Camera-type eye (tissue), 1 donor: ENCODE measurements at places on chromosomes 5 and 9. TPM values are rescaled to one million over a fixed set of nuclear protein-coding genes. Genes with fewer than 3 reads are reported as not detected.

JAKMIP2 gene
- 18.3 TPM for total RNA-seq

ARAP3 gene
- total RNA-seq = 8.0 TPM

IFNK gene
- not detected for total RNA-seq

GNE gene
- total RNA-seq = 46.5 TPM

LRRC19 gene
- not detected for total RNA-seq

YTHDC2 gene
- total RNA-seq = 65.1 TPM

FAM153A gene
- 1.9 TPM for total RNA-seq

DPM2 gene
- total RNA-seq = 13.2 TPM

CCDC171 gene
- total RNA-seq = 25.2 TPM

C7 gene
- 7.5 TPM for total RNA-seq

SLC6A7 gene
- total RNA-seq = 0.11 TPM

CARTPT gene
- total RNA-seq = not detected

PCDHB8 gene
- 3.4 TPM for total RNA-seq

KIF12 gene
- 0.93 TPM for total RNA-seq

RHOBTB3 gene
- 176 TPM for total RNA-seq

MYO10 gene
- 103 TPM for total RNA-seq

MRPL36 gene
- 24.2 TPM for total RNA-seq

ABLIM3 gene
- total RNA-seq = 13.1 TPM

GPR150 gene
- not detected for total RNA-seq

PCDHA9 gene
- 4.6 TPM for total RNA-seq

MYOT gene
- 15.9 TPM for total RNA-seq

CCDC187 gene
- total RNA-seq = 0.66 TPM

WNK2 gene
- 89.7 TPM for total RNA-seq

TRPM3 gene
- 207 TPM for total RNA-seq

SLC36A2 gene
- total RNA-seq = not detected

IFNA13 gene
- total RNA-seq = not detected

TMEM38B gene
- 31.1 TPM for total RNA-seq

TRIM7 gene
- 1.1 TPM for total RNA-seq

JADE2 gene
- total RNA-seq = 26.1 TPM

CYLC2 gene
- total RNA-seq = not detected

PAEP gene
- not detected for total RNA-seq

GPR21 gene
- 7.7 TPM for total RNA-seq

PPWD1 gene
- 93.2 TPM for total RNA-seq

GPX3 gene
- 129 TPM for total RNA-seq

TMEM252 gene
- total RNA-seq = not detected

EGR1 gene
- 20.6 TPM for total RNA-seq

EDIL3 gene
- total RNA-seq = 75.6 TPM

MAP1B gene
- 748 TPM for total RNA-seq

QRFP gene
- total RNA-seq = not detected

FAM169A gene
- total RNA-seq = 92.8 TPM

SLC34A1 gene
- total RNA-seq = not detected

SLIT3 gene
- 32.4 TPM for total RNA-seq
